ENCODE measurements at places on chromosomes 11 and 22.

- no peaks in the 10 kb centered on the region for H3K27me3 ChIP-seq
- peaks cover 85% of the 10 kb centered on the region for H3K4me1 ChIP-seq
- peak overlapping the region; percentile 81 for H3K4me3 ChIP-seq
- no peaks in the 10 kb centered on the region for H3K36me3 ChIP-seq
- peak; percentile 72 for DNase-seq
- H3K27ac ChIP-seq: peak overlapping the region; percentile 85
Observed at GRCh38 chr22:17777005-17777716, 2.9 kb upstream of the BID start.

GRCh38 chr11:7575841-7576725 lies 62.3 kb downstream of the PPFIBP2 start:
- H3K4me1 ChIP-seq: peaks cover 35% of the 10 kb centered on the region
- H3K4me3 ChIP-seq: no peak overlapping the region
- peak; percentile 52 for DNase-seq

DNA sequence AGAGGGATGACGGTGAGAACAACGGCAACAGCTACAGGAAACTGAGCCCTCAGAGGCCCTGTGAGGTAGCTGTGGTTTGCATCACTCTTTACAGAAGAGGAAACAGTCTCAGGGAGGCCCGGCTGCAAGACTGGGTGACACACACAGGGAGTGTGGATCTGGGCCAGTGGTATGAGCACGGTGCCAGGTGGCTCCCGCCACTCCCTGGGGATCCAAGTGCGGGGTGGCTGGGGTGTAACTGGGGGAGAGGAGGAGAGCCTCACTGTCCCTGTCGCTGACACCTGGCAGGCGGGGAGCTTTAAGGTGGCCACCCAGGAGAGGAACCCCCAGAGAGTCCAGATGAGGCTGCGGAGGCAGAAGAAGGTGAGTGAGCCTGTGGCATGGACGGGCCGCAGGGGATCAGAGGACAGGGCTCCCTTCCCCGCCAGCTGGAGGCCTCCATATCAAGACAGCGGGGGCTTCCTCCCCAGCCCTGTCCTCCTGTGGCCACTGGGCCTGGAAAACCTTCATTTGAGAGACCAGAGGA lies 5.6 kb downstream of the RGL4 start:
- peak overlapping the region; percentile 99 for H3K27ac ChIP-seq
- DNase-seq: peak; percentile 72
- no peaks in the 10 kb centered on the region for H3K27me3 ChIP-seq
- peaks cover 38% of the 10 kb centered on the region for H3K36me3 ChIP-seq
- H3K4me3 ChIP-seq: peak overlapping the region; percentile 83

DNA sequence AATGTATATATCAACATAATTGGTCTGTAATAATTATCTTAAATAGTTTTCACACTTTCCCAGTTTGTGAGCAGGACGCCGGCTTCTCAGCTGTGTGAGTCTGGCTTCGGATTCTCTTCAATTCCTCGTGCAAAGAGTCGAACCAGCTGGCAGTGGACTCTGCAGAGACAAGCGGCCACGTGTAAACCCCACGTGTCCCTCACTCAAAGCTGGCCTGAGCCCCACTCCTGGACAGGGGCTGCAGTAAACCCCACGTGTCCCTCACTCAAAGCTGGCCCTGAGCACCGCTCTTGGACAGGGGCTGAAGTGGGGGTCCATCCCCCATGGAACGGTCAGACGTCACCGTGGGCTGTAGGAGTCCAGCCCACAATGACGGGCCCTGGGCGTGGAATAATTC lies 51.0 kb downstream of the CERK start:
- peaks cover 25% of the 10 kb centered on the region for H3K36me3 ChIP-seq
- DNase-seq: no peak

DNA sequence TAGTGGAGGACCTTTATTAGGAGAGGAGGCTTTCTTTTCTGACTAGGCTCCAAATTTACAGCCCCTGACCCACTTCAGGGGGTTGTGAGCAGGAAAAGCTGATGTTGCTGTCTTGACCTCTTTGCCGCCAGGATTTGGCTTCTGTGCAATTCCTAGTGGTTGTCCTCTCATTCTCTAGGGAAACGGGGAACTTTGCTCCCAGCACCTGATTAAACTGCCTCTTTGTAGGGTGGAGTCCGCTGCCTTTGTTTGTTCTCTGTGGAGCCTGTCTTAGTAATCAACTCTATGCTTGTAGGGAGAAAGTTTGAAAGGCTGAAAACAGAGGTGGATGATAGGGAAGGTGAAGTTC lies 16.3 kb downstream of the CTNND1 start:
- H3K27me3 ChIP-seq: no peaks in the 10 kb centered on the region
- no peak overlapping the region for H3K27ac ChIP-seq
- no peak for DNase-seq
- no peak overlapping the region for H3K4me3 ChIP-seq
- no peaks in the 10 kb centered on the region for H3K36me3 ChIP-seq

DNA sequence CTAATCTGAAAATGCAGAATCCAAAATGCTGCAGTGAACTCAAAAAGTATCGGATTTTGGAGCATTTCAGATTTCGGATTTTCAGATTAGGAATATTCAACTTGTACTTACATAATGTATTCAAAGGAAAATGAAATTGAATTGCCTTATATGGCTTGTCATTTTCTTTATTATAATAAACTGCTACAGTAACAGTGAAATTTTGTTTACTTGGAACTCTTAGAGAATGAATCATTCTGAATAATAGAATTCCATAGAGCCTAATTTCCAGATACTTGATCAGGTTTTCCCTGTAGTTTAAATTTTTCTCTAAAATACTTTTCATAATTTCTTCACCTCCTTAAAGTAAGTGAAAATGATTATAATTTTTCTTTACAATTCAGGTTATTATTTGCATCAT lies 17.3 kb downstream of the TTC17 start:
- DNase-seq: no peak
- peaks cover 28% of the 10 kb centered on the region for H3K36me3 ChIP-seq
- no peak overlapping the region for H3K4me3 ChIP-seq
- no peaks in the 10 kb centered on the region for H3K27me3 ChIP-seq
- peaks cover 8% of the 10 kb centered on the region for H3K4me1 ChIP-seq
- H3K27ac ChIP-seq: no peak overlapping the region

GRCh38 chr11:74592063-74592440 lies 330 bp upstream of the POLD3 start:
- peaks cover 27% of the 10 kb centered on the region for H3K4me1 ChIP-seq
- no peaks in the 10 kb centered on the region for H3K27me3 ChIP-seq
- DNase-seq: no peak
- H3K36me3 ChIP-seq: peaks cover 31% of the 10 kb centered on the region

DNA sequence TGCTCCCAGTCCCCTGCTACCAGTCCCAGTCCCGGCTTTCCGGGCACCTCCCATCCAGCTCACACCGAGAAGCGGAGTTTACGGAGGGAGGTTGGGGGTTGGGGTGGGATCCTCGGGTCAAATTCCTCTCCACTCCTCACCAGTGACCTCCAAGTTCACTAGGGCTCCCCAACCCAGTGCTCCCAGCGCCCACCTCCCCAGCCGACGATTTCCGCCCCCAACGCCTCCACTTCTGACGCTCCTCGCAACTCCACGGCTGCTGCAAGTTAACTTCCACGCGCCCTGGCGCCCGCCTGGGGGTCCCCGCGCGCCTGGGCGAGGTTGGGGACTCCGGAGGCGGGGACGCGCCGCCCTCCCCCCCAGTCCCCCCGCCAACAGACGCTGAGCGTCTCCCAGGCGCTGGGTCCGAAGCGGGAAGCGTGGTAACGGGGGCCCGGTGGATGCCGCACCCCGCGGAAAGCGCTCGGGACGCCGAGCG lies 526 bp downstream of the TPST2 start:
- no peaks in the 10 kb centered on the region for H3K27me3 ChIP-seq
- peaks cover 10% of the 10 kb centered on the region for H3K36me3 ChIP-seq
- DNase-seq: peak; percentile 50
- H3K4me1 ChIP-seq: peaks cover 83% of the 10 kb centered on the region
- H3K4me3 ChIP-seq: peak overlapping the region; percentile 88
- peak overlapping the region; percentile 86 for H3K27ac ChIP-seq

- H3K4me1 ChIP-seq: peaks cover 6% of the 10 kb centered on the region
- H3K27me3 ChIP-seq: peaks cover 14% of the 10 kb centered on the region
- H3K4me3 ChIP-seq: no peak overlapping the region
Observed at GRCh38 chr11:33692013-33692504, 8.6 kb downstream of the C11orf91 start.

GRCh38 chr11:102600666-102601065 lies 24.5 kb downstream of the MMP20 start:
- H3K36me3 ChIP-seq: no peaks in the 10 kb centered on the region
- H3K27me3 ChIP-seq: peaks cover 2% of the 10 kb centered on the region
- no peak overlapping the region for H3K4me3 ChIP-seq
- H3K27ac ChIP-seq: no peak overlapping the region

- no peaks in the 10 kb centered on the region for H3K36me3 ChIP-seq
- DNase-seq: no peak
- H3K4me1 ChIP-seq: no peaks in the 10 kb centered on the region
- H3K27ac ChIP-seq: no peak overlapping the region
Observed at GRCh38 chr22:22061085-22062077, 78.8 kb upstream of the TOP3B start.

GRCh38 chr11:119721129-119722120 lies 7.6 kb downstream of the NECTIN1 start:
- no peaks in the 10 kb centered on the region for H3K36me3 ChIP-seq
- DNase-seq: no peak
- H3K4me1 ChIP-seq: no peaks in the 10 kb centered on the region
- peaks cover 5% of the 10 kb centered on the region for H3K27me3 ChIP-seq
- H3K4me3 ChIP-seq: no peak overlapping the region

DNA sequence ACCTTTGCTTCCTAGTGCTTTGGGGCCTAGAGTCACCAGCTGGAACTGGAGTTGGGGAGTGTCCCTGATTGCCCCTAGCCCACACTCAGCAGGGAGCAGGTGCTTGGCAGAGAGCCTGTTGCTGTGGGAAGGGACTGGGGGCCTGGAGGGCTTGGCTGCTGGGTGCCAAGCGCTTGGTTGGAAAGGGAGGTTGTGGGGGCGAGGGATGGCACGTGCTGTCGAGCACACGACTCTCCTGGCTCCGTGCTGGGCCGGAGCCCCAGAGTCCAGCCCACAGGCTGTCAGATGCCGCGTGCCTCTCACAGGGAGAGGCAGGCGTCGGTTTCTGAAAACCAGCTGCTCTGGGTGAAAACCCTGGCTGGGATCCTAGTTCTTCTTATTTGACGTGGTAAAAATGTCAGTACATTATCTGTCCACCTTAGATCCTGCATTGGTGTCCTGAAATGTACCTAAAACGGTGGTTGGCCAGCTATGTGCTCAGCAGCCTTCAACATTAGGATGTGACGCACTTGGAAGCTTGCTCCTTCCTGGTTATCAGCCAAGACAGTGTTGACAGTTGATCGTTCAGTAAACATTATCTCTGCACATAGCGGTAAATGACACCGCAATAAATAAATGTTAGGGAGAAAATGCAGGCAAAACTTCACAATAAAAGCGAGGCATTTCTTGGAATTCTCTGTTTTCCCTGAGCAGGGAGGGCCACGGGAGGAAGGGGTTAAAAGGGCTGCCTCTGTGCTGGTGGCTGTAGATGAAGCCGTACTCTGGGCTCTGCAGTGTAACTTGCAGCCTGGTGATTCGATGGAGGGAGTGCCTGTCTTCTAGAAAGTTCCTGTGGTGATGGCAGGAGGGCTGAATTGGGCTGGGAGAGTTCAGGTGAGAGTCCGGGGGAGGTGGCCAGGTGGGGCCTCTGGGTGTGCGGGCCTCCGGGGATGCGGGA lies 29.2 kb downstream of the GRAMD4 start:
- no peak overlapping the region for H3K27ac ChIP-seq
- no peak overlapping the region for H3K4me3 ChIP-seq
- no peak for DNase-seq
- peaks cover 33% of the 10 kb centered on the region for H3K4me1 ChIP-seq
- H3K36me3 ChIP-seq: peaks cover 7% of the 10 kb centered on the region

Data from activated naive CD8-positive, alpha-beta T cell treated with anti-CD3 and anti-CD28 coated beads, Interleukin-2, amount 50 U/mL, for 24 hours (primary cell).